Type B pancreatic cell (in vitro differentiated cells): ENCODE measurements at places on chromosomes 4 and X. TPM values are rescaled to one million over a fixed set of nuclear protein-coding genes. Genes with fewer than 3 reads are reported as not detected.

- no peak overlapping the region for H3K27ac ChIP-seq
- DNase-seq, result no peak
- H3K27me3 ChIP-seq, result no peaks in the 10 kb centered on the region
- no peaks in the 10 kb centered on the region for H3K4me1 ChIP-seq
Measured at GRCh38 chrX:22163326-22163725, 109.4 kb upstream of the CBLL2 start.

The DSPP gene
- not detected in 2 replicates for total RNA-seq

DNA sequence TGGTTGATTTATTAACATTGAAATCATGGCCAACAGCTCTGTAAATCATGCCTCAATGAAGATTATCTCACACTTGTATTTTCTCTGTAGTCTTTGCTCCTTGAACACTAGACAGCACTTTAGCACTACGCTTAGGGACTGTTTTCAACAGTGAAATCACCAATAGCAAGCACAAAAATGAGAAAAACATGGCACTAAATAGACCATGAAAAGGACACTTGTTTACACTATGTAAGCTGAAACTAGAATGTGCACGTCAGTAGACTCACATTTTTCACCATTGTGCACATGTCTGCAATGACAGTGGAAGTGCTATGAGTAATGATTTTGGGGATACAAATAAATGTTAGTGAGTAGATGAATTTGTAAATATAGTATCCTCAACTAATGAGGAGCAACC, 3.1 kb downstream of the BMP2K start:
- DNase-seq, result no peak
- H3K4me3 ChIP-seq, result no peak overlapping the region
- H3K36me3 ChIP-seq, result no peaks in the 10 kb centered on the region
- H3K27ac ChIP-seq, result no peak overlapping the region

The GATA1 gene
- not detected in 2 replicates for total RNA-seq

The TKTL2 gene
- total RNA-seq, result not detected in 2 replicates

The SATL1 gene
- 0.07 and 0.31 TPM in 2 replicates for total RNA-seq

The MAGEB10 gene
- not detected in 2 replicates for total RNA-seq

The TLR2 gene
- total RNA-seq, result 0.74 and 1.2 TPM in 2 replicates
